ENCODE measurements at places on chromosomes 16 and 17.

DNA sequence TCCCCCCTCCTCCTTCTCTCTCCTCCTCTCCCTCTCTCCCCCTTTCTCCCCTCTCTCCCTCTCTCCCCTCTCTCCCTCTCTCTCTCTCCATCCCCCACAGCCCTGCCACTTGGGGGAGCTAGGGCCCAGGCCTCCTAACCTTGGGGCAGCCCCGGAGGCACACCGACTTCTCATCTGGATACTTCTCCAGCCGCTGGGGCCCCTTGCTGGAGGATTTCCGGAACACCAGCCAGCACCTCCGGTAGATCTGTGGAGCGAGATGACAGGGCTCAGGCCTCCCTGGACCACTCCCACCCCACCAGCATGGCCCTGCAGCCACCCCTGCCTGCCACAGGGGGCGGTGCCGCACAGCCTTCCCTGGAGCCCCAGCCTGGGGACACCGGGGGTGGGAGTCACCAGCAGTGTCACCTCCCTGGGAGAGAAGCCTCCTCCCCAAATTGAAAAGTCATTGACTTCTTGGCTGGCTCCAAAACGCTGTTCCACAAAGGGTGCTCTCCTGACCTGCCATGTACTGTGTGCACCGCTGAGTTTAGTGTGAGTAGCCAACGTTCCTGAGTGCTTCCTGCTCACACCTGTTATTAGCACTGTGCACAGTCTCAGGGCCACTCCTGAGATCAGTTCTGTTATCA is 10.5 kb downstream of the DOK4 start:
- no peak for DNase-seq

DNA sequence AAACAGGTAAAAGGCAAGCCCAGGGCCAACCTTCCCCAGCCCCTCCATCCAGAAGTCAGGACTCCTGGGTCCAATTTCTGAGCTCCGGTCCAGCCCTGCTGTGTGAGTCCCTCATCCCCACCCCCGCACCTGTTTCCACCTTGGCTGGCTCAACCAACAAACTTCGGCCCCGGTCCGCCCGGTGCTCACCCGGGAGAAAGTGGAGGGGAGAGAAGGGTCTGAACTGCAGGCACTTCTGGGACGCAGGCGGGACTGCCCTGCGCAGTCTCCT is 541 bp downstream of the RHBDF2 start:
- DNase-seq = no peak

- DNase-seq = no peak
Observed at GRCh38 chr17:36493956-36494355, 7.5 kb downstream of the ZNHIT3 start.

DNA sequence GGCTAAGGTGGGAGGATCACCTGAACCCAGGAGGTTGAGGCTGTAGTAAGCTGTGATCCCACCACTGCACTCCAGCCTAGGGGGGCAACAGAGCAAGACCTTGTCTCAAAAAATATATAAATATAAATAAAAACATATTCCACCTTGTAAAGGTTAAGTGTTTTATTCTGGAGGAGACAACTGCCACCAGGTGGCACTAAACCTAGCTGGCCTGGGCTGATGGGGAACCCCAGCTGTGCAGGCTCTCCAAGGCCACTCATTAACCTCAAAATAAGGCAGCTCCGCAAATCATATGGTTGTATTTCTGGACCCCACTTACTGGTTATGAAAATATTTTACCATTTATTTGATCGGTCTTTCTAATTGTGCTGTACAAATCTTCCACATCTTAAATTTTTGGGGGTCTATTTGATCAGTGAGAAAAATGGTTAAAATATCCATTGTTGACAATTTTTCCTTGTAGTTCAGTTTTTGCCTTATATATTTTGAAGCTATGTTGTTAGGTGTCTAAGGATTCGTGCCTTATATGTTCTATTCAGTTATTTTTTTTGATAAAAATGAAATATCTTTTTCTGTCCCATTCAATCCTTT is 8.5 kb upstream of the ICAM2 start:
- DNase-seq = peak; percentile 47

GRCh38 chr17:2181206-2181896 is 122.2 kb downstream of the SMG6 start:
- DNase-seq = no peak

- peak; percentile 97 for DNase-seq
Observed at GRCh38 chr17:80855948-80856862, 135.4 kb upstream of the CHMP6 start.

DNA sequence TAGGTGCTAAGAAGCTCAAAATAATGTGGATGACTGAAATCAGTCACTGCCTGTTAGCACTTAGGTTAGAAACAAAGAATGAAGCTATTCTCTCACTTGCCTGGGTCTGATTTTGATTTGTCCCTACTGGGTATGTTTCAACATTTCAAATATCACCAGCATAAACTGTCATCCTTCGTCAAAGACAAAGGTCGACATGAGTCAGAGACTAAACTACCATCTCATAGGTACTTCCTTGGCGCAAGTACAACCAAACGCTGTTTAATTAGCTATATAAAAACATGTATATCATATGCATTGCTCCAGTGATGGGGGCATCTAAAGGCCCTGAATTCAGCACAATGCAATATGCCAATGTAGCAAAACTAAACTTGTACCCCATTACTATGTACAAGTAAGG is 4.0 kb downstream of the AKTIP start:
- DNase-seq = no peak

GRCh38 chr17:47949197-47949759 is 7.9 kb downstream of the PNPO start:
- DNase-seq = no peak

DNA sequence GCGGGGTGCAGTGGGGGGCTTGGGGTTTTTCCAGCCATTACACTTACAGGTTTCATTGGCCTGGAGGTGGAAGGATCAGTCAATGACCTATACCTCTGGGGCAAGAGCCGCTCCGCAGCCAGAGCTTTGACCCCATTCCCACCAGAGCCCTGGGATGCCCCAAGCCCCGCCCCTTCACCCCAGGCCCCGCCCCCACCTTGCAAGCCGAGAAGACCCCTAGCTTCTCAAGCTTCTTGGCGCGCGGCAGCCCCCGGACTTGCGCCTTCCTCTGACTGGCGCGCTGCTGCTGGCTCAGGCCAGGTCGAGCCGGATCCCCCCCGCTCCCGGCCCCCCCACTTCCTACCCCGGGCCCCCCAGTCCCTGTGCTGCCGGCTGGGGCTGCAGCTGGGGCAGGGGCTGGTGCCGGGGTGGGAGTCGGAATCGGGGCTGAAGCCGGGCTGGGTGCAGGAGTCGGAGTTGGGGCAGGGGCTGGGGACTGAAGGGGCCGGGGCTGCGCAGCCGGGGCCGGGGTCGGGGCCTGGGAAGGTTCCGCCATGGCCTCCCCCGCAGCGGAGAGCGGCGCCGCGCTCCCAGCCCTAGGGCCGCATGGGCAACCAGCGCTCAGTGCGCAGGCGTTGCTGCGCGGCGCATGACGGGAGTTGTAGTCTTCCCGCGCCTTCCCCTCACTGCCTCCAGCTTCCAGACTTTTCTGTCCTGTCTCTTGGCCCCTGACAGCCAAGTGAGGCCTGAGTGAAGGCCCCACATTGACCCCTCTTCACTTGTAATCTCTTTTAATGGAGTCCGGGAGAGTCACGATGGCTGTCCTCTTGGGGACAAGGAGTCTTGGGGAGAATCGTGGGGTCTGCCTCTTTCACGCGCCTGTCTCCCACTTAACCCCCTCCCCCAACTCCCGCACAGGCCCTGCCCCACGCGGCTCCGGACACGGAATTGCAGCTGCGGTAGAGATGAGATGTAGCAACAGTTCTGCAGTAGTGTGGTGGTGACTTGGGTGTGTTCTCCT is at the start of gene KAT2A:
Gene KAT2A, minus strand, starts transcription at position 598 of the 1,000 bp plus-strand sequence. Its CDS starts 63 bp downstream, at position 535.
- peak; percentile 58 for DNase-seq

DNA sequence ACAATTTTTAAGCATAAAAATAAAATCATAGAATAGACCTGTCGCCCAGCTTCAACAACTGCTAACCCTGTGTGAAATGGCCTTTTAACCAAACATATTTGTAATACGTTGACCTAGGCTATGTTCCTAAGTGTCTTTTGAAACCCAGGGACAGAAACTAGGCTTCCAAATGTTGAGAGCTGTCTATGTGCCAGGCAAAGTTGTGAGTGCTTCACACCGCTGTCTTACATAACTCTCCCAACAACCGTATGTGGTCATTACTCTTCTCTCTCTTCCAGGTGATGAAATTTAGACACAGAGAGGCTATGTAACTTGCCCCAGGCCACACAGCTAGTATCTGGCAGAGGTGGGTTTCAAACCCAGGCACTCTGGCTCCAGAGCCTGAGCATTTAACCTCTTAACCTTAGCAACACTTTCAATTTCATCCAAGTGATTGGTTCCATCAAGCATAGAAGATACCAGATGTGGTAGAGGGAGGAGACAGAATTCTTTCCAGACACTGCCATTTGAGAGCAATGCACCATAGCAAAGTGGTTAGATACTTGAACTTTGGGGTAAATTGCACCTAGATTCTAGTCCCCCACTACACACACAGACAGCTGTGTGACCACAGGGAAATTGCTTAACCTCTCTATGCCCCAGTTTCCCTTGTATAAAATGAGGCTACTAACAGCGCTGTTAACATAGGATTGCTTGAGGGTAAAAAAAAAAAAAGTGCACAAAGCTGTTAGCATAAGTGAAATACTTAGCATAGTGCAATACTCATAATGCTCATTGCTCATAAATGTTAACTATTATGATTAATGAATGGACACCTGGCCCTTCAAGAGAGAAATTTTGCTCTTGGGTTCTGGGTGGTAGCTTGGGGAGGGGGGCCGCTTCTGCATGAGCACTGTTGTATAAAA is 160.6 kb downstream of the IRX3 start:
- DNase-seq = no peak

DNA sequence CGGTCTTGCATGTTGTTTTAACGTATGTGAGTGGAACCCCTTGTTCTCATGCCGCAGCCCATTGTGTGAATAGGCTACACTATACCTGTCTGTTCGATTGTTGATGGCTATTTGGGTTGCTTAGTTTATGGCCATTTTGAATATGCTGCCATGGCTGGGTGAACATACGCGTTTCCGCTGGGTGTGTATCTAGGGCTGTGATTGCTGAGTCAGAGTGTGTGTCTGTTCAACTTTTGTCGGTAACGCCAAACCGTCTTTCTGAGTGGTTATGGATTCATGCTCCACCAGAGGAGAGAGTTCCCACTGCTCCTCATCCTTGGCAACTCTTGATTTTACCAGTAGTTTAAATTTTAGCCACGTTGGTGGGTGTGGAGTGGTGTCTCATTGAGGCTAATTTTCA is 77.0 kb downstream of the METRNL start:
- DNase-seq = no peak

DNA sequence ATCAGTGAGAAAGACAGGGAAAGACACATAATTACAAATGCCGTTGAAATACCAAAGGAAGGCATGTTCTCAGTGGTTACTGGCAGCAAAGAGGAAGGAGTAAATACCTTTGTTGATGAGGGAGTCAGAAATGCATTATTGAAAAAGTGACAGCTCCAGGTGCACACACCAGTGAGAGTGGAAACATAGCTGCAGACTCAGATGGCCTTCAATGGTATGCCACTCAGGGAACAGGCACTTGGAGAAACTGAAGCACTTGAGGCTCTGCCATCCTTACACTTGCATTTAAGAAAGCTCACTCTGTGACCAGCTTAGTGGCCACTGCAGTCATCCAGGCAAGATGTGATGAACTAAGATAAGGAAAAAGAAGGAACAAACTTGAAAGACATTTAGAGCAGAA is 29.9 kb downstream of the NOG start:
- no peak for DNase-seq

DNA sequence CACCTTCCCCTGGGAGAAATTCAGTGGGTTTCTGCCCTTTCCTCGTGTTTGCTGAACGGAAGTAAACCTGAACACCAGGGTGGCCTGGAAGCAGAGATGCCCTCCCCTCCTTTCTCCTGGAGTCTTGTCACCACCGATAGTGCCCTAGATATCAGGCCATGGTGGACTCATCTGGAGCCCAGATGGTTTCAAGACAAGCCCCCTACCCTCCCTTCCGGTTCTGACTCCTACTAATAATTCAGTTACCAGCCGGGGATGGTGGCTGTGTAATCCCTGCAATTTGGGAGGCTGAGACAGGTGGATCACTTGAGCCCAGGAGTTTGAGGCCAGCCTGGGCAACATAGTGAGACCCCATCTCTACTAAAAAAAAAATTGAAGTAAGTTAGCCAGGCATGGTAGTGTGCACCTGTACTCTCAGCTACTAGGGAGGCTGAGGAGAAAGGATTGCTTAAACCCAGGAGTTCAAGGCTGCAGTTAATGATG is 2.4 kb downstream of the ZNF469 start:
- no peak for DNase-seq

- no peak for DNase-seq
Observed at GRCh38 chr16:85836706-85837582, 37.4 kb downstream of the COX4I1 start.

DNA sequence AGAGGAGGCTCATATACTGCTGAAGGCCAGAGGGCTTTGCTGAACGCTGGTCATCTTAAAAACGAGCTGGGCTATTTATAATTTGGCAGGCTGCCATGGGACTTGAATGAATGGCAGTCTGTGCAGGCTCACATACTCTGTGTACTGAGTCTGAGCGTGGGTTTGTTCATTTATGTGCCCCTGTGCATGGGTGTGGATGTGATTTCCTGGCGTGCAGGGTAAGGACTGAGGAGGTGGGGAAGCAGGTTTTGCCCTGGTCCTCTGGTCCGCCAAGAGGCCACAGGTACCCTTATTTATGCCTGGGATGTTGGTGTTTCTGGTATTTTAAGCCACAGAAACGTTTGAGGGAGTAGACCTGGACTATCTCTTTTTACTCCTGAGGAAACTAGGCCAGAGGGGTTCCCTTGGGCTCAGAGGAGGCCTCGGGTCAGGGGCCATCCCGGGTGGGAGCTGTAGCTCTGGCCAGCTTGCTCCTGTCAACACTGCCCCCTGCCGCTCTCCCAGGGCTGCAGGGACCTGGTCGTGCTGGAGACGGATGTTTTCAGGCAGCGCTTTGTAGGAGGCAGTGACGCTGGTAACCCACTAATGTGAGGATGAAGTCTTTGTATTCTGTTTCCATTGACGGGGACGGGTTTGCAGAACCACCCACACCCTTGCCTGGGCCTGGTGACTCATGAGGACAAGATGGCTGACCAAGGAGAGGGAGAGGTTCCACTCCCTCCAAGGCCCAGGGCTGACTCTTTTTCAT is 184.4 kb downstream of the MSI2 start:
- peak; percentile 80 for DNase-seq

GRCh38 chr17:48459070-48459844 is 29.2 kb upstream of the SKAP1 start:
- DNase-seq = no peak

- peak; percentile 64 for DNase-seq
Observed at GRCh38 chr16:53773150-53773846, 69.3 kb downstream of the FTO start.

DNA sequence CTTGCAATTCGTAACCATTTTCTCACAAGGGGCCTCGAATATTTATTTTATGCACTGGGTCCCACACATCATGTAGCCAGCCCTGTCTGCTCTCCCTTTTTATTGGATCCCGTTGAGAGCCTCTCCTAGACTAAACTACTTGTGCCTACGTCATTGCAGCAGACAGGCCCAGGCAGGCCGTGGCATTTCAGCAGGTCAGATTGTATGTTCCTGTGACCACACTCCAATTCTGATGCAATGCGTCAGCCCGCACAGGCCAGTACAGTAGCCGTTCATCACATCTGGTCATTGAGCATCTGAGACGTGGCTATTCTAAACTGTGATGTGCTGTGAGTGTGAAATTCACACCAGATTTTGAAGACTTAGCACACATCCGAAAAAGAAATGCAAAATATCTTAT is 42.2 kb downstream of the ABAT start:
- peak; percentile 96 for DNase-seq

All from foreskin keratinocyte (primary cell).